Calu3 (cell line): ENCODE measurements at places on chromosomes 2 and 18. TPM values are rescaled to one million over a fixed set of nuclear protein-coding genes. Genes with fewer than 3 reads are reported as not detected.

- H3K27me3 ChIP-seq: no peaks in the 10 kb centered on the region
- H3K27ac ChIP-seq: no peak overlapping the region
- DNase-seq: no peak
- H3K36me3 ChIP-seq: peaks cover 6% of the 10 kb centered on the region
- no peak overlapping the region for H3K4me3 ChIP-seq
- H3K4me1 ChIP-seq: peaks cover 34% of the 10 kb centered on the region
Observed at GRCh38 chr2:47896450-47896968, 9.8 kb downstream of the FBXO11 start.

- DNase-seq: no peak
- H3K27me3 ChIP-seq: no peaks in the 10 kb centered on the region
- H3K36me3 ChIP-seq: no peaks in the 10 kb centered on the region
- no peak overlapping the region for H3K4me3 ChIP-seq
Observed at GRCh38 chr2:68512326-68512725, 44.9 kb downstream of the APLF start.

GRCh38 chr2:224969633-224970260, 72.5 kb downstream of the DOCK10 start:
- no peak overlapping the region for H3K4me3 ChIP-seq
- no peaks in the 10 kb centered on the region for H3K27me3 ChIP-seq
- no peak overlapping the region for H3K27ac ChIP-seq
- no peaks in the 10 kb centered on the region for H3K36me3 ChIP-seq

DNA sequence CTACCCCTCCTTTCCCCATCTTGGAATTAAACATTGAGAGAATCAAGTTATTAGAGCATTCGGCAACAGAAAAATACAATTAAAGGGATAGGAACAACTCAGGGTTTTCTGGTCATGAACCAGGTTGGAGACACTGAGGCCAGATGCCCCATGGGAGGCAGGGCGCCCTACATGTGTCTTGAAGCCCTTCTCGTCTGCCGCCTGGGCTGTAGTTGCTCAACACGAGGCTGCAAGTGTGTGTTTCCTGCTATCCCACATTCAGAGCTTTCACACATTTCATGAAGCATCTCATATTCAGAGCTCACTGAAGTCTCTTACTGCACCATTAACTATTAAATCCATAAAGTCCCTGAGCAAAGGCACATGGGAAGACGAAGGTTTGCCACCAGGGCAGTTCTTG, 28.8 kb downstream of the TTC39C start:
- peaks cover 6% of the 10 kb centered on the region for H3K36me3 ChIP-seq
- DNase-seq: no peak
- no peak overlapping the region for H3K27ac ChIP-seq
- no peak overlapping the region for H3K4me3 ChIP-seq
- peaks cover 7% of the 10 kb centered on the region for H3K4me1 ChIP-seq
- no peaks in the 10 kb centered on the region for H3K27me3 ChIP-seq

DNA sequence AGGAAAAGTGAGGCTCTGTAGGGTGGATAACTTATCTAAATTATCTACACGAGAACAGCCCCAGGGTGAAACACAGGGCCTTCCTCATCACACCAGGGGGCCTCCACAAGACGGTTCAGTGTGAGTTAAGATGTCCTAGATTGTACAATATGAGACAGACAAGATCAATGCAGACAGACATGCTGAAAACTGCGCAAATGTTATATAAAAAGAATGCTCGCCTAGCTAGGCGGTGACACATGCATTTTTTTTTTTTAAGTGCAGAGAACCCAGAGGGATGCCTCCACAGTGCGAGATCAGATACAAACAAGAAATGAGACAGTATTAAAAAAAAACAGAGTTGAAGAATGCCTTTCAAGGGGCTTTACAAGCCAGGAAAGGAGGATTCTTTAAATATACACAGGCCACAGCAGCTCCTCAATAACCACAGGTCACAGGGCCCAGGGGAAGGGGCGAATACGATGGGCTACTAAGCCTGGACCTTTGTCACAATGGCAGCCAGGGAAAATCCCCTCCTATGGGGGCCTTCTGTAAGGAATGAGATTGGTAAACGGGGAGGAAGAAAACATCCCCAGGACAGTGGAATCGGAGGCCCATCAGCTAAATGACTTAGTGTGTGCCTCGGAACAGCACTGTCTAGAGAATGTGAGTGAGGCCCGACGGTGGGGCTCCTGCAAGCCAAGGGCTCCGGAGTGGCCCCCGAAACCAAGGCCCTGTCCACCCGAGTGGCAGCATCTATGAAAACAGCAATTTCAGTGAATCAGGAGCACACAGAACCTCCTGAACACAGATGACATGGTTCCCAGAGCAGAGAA, 48.9 kb downstream of the ADCY3 start:
- H3K4me1 ChIP-seq: no peaks in the 10 kb centered on the region
- no peak overlapping the region for H3K4me3 ChIP-seq
- H3K27me3 ChIP-seq: no peaks in the 10 kb centered on the region
- no peak overlapping the region for H3K27ac ChIP-seq

GRCh38 chr18:6747646-6748045, 18.1 kb downstream of the ARHGAP28 start:
- H3K4me3 ChIP-seq: no peak overlapping the region
- H3K4me1 ChIP-seq: no peaks in the 10 kb centered on the region
- DNase-seq: no peak
- peaks cover 27% of the 10 kb centered on the region for H3K27me3 ChIP-seq

GRCh38 chr2:215687149-215688031, 251.5 kb upstream of the FN1 start:
- H3K27ac ChIP-seq: no peak overlapping the region
- DNase-seq: no peak
- H3K4me3 ChIP-seq: no peak overlapping the region
- no peaks in the 10 kb centered on the region for H3K36me3 ChIP-seq
- peaks cover 34% of the 10 kb centered on the region for H3K4me1 ChIP-seq
- H3K27me3 ChIP-seq: no peaks in the 10 kb centered on the region

DNA sequence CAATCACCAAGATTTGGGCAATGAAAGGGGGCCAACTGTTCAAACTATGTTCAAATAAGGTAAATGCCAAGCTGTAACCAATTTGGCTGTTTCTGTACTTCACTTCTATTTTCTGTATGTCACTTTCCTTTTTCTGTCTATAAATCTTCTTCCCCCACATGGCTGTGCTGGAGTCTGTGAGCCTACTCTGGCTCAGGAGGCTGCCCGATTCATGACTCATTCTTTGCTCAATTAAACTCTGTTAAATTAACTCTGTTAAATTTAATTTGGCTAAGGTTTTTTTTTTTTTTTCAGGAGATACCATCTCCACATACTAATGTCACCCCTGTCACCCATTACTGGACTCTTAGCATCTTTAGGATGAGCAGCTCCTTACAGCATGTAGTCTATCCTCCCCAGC, 178.8 kb upstream of the TWIST2 start:
- H3K36me3 ChIP-seq: no peaks in the 10 kb centered on the region
- peaks cover 28% of the 10 kb centered on the region for H3K27me3 ChIP-seq
- no peaks in the 10 kb centered on the region for H3K4me1 ChIP-seq

DNA sequence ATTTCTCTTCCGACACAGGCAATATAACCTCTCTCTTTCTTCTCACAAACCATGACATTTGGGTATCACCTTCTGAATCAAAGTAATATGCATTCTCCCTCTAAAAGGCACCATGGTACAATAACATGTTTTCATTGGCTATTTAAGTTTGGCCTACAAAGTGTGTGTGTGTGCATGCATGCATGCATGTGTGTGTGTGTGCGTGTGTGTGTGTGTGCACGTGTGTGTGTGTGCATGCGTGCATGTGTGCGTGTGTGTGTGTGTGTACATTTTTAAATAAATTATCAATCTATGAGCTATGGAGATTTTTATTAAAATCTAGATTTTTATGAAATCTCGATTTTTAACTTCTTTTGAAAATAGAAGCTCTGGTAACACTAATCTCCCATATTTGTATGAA, 745.3 kb upstream of the ZEB2 start:
- H3K27me3 ChIP-seq: no peaks in the 10 kb centered on the region
- DNase-seq: no peak
- H3K36me3 ChIP-seq: no peaks in the 10 kb centered on the region
- H3K4me3 ChIP-seq: no peak overlapping the region
- no peaks in the 10 kb centered on the region for H3K4me1 ChIP-seq

GRCh38 chr2:86054535-86055082, 51.1 kb downstream of the POLR1A start:
- H3K4me3 ChIP-seq: no peak overlapping the region
- DNase-seq: no peak
- H3K36me3 ChIP-seq: peaks cover 25% of the 10 kb centered on the region
- no peak overlapping the region for H3K27ac ChIP-seq
- no peaks in the 10 kb centered on the region for H3K27me3 ChIP-seq
- no peaks in the 10 kb centered on the region for H3K4me1 ChIP-seq

GRCh38 chr18:22238036-22238435, 68.6 kb downstream of the GATA6 start:
- no peaks in the 10 kb centered on the region for H3K4me1 ChIP-seq
- H3K4me3 ChIP-seq: no peak overlapping the region

- peaks cover 18% of the 10 kb centered on the region for H3K27me3 ChIP-seq
- no peak overlapping the region for H3K4me3 ChIP-seq
- no peak for DNase-seq
- H3K36me3 ChIP-seq: no peaks in the 10 kb centered on the region
Observed at GRCh38 chr2:99789849-99790248, 300.0 kb upstream of the REV1 start.

DNA sequence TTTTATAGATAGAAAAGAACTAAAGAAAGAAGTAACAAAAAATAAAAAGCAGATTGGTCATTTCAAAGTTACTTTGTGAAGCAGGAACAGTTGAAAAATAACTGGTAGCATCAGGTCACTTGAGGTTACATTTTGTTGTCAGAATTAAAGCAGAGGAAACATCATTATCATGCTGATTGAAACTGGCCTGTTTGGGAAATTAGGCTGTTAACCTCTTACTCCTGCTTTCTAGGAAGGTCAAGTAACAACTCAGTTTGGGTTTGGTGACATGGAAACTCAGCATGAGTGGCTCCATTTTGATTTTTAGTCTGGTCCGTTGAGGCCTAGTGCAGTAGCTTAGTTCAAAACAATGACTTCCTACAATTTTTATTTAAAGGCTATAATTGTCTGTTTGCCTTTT, 1383.5 kb downstream of the DPP10 start:
- H3K4me3 ChIP-seq: no peak overlapping the region
- H3K27ac ChIP-seq: no peak overlapping the region
- no peaks in the 10 kb centered on the region for H3K27me3 ChIP-seq
- no peak for DNase-seq
- no peaks in the 10 kb centered on the region for H3K4me1 ChIP-seq

DNA sequence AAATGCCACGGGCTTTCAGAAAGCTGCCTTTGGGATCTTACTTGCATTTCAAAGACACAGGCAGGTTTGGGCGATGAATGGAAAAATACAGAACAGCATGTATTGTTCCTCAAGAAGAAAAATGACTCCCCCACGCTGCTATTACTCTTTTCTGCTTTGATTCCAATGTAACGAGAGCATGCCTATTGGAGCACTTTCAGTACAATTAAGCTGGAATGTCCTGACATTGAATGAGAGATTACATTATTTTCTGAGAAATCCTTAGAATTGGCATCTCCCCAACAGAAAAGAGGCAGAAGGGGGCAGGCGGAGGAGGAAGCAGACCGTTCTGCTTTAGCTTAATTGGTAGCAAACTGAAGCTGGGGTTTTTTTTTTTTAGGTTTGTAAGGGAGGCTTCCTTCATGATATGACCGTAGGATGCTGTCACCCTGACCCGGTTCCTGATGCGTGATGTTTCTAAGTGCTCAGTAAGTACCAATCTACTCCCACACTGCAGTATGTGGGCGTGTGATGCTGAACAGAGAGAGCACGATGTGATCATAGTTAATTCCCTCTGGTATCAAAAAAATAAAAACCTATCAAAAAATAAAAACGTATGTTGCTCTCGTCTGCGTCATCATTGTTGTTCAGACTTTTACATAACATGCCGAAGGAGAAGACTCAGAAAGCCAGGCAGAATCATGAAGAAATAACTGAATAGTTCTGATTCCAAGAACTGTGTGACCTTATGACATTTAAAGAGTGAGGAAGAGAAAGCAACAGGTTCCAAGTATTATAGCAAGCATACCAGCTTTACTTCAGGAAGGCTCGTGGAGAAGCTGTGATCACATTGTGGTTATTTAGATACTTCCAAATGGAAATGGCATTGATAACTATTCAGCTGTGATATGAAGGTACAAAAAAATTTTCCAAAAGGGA, 40.5 kb downstream of the LONRF2 start:
- H3K27me3 ChIP-seq: no peaks in the 10 kb centered on the region
- no peak overlapping the region for H3K27ac ChIP-seq
- DNase-seq: no peak
- H3K4me1 ChIP-seq: peaks cover 34% of the 10 kb centered on the region

DNA sequence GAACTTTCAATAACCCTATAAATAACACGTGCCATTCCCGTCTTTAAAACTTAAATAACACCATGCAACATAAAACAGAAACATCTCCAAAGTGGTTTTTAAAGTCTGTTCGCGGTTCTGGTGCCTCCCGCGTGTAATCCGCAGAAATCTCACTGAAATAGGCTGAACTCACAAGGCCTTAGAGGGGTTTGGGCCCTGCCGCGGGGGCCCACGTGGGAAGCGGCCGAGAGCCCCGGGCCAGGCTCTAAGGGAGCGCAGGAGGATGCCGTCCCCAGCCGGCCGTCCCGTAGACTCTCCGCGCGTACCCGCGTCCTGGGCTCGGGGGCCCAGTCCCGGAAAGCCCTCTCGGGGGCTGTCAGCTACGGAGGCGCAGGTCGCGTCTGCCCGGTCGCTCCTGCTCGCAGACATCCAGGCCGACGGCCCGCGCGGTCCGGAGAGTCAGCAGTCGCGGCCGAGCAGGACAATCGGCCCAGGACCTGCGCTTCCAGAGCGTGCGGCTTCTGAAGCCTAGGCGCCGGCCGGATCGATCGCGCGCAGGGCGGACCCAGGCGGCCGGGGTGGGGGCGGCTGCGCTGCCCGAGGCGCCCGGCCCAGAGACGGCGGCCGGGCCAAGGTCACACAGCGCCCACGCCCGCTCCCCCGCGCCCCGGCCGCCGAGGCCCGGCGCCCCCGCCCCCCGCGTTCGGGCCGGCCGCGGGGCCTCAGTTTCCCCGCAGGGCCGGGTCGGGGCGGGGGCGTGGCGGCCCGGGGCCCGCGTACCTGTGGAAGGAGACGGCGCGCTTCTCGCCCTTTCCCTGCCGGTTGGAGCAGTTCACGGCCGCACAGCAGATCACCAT, 558 bp downstream of the THAP4 start:
- H3K4me1 ChIP-seq: peaks cover 23% of the 10 kb centered on the region
- no peaks in the 10 kb centered on the region for H3K27me3 ChIP-seq
- peak; percentile 72 for DNase-seq
- peaks cover 84% of the 10 kb centered on the region for H3K36me3 ChIP-seq

Gene PLEK
- not detected in 2 replicates for total RNA-seq

Gene DES
- not detected in 2 replicates for total RNA-seq

Gene MPP4
- total RNA-seq: 0.44 TPM in 1 of 2 replicates, not detected in the other

Gene RAPH1
- total RNA-seq: 126 and 141 TPM in 2 replicates

Gene C1QL2
- not detected in 2 replicates for total RNA-seq

Gene UGT1A3
- 5.9 and 6.0 TPM in 2 replicates for total RNA-seq

Gene RHBDD1
- 28.7 and 32.8 TPM in 2 replicates for total RNA-seq
